ENCODE measurements at places on chromosomes 3 and 15. TPM values are rescaled to one million over a fixed set of nuclear protein-coding genes. Genes with fewer than 3 reads are reported as not detected.

The PAQR5 gene
- total RNA-seq = 8.7 TPM

The SEMA7A gene
- total RNA-seq = 15.0 TPM

The GATA2 gene
- 0.40 TPM for total RNA-seq

The PCOLCE2 gene
- total RNA-seq = 12.6 TPM

The CNTN3 gene
- total RNA-seq = 0.13 TPM

The EIF5A2 gene
- total RNA-seq = 13.8 TPM

The WDR93 gene
- total RNA-seq = not detected

The AHSG gene
- 1.1 TPM for total RNA-seq

The CDHR4 gene
- 0.50 TPM for total RNA-seq

The TMC3 gene
- total RNA-seq = not detected

The NR2E3 gene
- 0.56 TPM for total RNA-seq

The AGBL1 gene
- not detected for total RNA-seq
